ENCODE measurements at places on chromosomes 3 and 15. TPM values are rescaled to one million over a fixed set of nuclear protein-coding genes. Genes with fewer than 3 reads are reported as not detected.
A peak's percentile ranks its signal among the peaks of the same experiment; 100 is the strongest.

PLIN1 gene
- polyA plus RNA-seq, result not detected

DNA sequence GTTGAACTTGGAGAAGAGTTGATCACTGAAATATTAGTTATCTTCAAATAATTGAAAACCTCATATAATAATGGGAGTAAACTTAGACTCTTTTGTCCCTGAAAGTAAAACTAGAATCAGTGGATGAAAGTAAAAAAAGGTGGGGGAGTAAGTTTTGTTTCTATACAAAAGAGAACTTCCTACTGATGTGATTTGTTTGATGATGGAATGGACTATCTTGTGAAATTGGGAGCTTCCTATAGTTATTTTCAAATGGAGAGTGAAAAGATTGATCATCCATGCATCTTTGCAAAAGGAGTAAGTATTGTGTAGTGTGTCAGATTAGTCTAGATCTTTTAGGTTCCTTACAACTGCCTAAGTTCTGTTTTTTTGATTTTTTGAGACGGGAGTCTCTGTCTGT lies 28.4 kb downstream of the SPRED1 start:
- H3K27me3 ChIP-seq, result no peaks in the 10 kb centered on the region
- H3K4me3 ChIP-seq, result no peak overlapping the region
- H3K27ac ChIP-seq, result no peak overlapping the region
- DNase-seq, result no peak
- no peaks in the 10 kb centered on the region for H3K4me1 ChIP-seq

- H3K27me3 ChIP-seq, result no peaks in the 10 kb centered on the region
- H3K4me3 ChIP-seq, result no peak overlapping the region
- DNase-seq, result no peak
Observed at GRCh38 chr3:101862416-101863165, 13.3 kb downstream of the NFKBIZ start.

GRCh38 chr3:87309601-87310000 lies 33.2 kb upstream of the POU1F1 start:
- no peaks in the 10 kb centered on the region for H3K36me3 ChIP-seq
- DNase-seq, result no peak
- no peak overlapping the region for H3K4me3 ChIP-seq
- H3K4me1 ChIP-seq, result no peaks in the 10 kb centered on the region

GRCh38 chr15:44729408-44730127 lies 6.8 kb upstream of the TRIM69 start:
- DNase-seq, result peak; percentile 29
- peak overlapping the region; percentile 99 for H3K27ac ChIP-seq
- peaks cover 14% of the 10 kb centered on the region for H3K36me3 ChIP-seq
- H3K4me3 ChIP-seq, result peak overlapping the region; percentile 78

Data from CD14-positive monocyte (primary cell).